BJ (cell line): ENCODE measurements at places on chromosomes 13 and 19.

DNA sequence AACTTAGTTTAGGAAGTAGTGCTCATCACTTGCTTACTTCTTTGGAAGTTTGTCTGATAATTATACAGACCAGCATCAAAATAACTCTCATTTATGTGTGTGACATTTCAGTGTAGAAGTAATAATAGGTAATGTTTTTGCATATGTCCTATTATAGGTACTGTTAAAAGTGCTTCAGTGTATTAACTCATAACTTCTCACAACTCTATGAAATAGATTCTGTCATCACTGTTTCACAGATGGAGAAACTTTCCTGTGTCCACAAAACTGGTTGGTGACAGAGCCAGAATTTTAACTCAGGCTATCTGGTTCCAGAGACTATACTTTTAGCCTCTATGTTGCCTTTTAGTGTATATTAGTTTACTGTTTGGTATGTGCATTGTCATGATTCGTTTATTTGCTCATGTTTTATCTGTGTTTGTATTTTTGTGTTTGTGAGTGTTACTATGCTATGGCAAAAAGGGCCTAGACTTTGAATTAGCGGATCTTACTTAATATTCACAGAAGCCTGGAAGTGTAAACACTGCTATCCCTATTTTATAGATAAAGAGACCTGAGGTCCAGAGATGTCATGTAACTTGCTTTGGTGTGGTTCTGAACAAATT lies 12.7 kb downstream of the LPAR6 start:
- DNase-seq = no peak

DNA sequence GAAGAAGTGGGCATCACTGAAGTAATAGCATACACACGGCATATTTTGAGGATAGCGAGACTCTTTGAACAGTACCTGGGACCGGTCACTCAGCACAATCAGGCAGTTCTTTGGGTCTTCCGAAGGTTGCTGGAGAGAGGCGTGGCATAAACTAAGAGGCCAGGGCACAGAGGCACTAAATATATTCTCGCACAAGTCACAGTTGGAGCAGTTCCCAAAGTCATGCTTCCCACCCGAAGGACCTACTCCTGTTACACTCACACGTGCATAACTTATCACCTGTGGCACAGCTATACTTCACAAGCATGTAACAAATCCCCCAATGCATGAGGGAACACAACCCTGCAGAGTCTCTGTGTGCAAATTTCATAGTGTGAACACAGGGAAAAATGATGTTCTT lies 10.2 kb downstream of the WDR87 start:
- no peak for DNase-seq

DNA sequence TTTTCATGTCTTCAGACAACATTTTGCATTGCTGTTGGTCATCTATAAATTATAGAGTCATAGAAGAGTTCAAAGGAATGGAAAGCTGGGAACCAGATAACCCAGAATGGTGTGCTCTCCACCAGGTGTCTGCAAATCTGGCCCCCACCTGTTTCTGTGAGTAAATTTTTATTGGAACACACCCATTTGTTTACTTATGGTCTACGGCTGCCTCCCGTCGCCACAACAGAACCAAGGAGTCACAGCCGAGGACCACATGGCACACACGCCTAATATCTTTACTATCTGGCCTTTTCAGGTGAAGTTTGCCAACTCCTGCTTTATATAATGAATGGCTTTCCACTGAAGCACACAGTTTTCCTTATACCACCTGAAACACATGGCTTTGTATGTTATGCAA lies 58.2 kb downstream of the EFNB2 start:
- DNase-seq = no peak

DNA sequence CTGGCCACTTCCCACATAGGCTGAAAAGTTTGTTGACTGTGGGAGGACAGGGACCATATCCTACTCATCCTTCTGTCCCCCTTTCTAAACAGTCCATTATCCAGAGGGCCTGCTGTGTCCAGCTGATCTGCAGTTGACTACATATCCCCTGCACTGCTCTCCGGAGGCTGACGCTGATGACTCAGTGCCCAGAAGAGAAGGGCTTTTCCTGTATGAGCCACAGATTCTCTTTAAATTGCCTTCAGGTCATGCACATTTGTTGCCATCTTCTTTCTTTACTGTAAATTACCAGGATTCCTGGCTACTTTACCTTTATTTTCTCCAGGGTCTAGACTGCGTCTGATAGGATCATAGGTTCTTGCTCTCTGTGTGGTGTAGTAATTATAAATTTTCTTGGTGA lies 125.2 kb downstream of the LACC1 start:
- DNase-seq = no peak

GRCh38 chr19:1917146-1917545 lies 11.9 kb downstream of the ADAT3 start:
- DNase-seq = no peak

DNA sequence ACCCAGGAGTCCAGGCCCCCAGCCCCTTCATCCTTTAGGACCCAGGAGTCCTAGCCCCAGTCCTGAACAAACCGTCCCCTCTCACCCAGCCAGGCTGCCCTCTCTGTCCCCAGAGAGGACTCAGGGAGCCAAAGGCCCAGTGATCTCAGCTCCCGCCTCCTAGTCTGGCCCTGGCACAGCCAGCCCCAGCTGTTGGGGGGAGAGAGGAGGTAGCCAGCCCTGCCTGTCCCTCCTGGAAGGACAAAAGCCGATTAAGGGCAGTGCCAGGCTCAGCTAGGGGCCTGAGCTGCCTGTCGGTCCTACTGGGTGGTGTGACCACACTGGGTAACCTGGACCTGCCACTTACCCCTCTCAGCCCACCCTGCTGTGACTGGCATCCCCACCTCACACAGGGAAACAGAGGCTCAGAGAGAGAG lies 14.5 kb downstream of the LIPE start:
- no peak for DNase-seq

DNA sequence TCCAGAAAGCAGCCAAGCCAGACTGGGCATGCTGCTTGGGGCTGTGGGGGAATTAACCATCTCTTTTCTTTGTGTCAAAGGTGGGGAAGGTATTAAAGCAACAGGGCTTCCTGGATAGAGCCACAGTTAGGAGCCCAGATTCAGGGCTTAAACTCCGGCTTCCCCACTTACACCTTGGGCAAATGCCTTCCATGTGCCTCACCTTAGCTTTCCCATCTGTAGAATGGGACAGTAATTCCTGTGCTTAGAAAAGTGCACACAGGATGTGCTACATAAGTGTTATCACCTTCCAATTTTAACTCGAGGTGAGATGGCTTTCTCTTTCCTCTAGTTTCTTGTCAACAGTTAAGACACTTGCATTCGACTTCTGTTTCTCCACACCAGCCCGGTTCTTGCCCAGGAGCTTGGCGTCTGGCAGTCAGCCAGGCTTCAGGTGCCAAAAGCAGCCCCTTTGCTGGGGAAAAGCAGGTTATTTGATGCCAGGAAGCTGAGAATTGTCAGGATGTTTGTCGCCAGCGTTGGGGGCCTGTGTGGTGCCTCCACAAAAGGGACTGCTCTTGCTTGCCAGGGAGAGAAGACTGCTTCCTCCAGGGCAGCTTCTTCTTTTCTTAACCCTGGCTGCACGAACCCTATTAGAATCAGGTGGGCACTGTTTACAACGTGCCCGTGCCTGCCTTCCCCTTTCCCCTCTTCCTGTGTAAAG lies 79.2 kb downstream of the SIPA1L3 start:
- no peak for DNase-seq

- no peak for DNase-seq
Observed at GRCh38 chr13:26473571-26474230, 83.8 kb upstream of the WASF3 start.

GRCh38 chr13:21929400-21929799 lies 258.5 kb downstream of the FGF9 start:
- DNase-seq = no peak

DNA sequence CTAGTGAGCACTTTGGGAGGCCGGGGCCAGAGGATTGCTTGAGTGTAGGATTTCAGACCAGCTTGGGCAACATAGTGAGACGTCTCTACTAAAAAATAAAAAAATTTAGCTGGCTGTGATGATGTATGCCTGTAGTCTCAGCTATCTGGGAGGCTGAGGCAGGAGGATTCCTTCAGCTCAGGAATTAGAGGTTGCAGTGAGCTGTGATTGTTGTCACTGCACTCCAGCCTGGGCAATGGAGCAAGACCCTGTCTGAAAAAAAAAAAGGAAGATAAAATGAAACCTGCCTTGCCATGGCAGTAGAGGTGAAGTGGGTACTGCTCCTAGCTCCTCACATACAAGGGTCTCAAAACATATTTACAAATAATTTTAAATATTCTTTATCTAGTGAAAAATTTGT lies 7.4 kb downstream of the UCHL3 start:
- no peak for DNase-seq

DNA sequence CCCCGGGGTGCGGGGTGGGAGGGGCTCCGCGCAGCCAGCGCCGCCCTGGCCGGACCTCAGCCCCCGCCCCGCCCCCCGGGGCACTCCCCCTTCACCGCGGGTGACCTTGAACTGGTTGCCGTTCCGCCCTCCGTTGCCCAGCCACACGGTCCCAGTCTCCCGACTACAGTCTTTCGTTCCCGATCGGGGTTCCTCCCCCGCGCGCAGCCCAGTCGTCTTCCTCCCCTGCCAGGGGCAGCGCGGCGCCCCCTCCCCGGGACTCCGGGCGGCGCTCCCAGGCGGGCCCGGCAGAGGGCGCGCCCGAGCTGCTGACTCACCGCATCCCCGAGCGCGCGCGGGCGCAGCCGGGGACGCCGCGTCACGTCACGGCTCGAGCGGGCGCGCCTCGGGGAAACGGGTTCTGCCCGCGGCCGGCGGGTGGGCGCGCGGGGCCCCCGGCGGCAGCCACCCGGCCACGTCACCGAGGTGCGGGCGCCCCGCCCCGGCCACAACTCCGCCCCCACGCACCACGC lies 459 bp downstream of the MIDN start:
- DNase-seq = no peak

DNA sequence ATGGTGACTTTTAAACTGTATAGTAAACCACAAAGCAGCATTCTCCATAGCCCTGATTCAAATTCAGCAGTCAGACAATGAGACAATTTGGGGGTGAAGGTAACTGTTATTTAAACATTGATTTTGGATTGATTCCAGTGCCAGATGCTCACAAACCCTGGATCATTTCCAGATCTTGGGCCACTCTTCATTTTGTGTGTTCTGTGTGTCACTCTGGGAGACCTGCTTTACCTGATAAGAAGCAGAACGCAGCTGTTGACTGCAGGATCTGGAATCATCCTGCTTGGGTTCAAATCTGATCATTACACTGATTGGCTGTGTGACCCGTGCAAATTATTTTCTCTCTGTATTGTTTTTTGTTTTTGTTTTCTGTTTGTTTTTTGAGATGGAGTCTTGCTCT lies 4.0 kb upstream of the PCDH8 start:
- no peak for DNase-seq

- no peak for DNase-seq
Observed at GRCh38 chr19:7294558-7295212, 471 bp upstream of the INSR start.

- DNase-seq = no peak
Observed at GRCh38 chr19:18869781-18870530, 26.0 kb downstream of the CERS1 start.

DNA sequence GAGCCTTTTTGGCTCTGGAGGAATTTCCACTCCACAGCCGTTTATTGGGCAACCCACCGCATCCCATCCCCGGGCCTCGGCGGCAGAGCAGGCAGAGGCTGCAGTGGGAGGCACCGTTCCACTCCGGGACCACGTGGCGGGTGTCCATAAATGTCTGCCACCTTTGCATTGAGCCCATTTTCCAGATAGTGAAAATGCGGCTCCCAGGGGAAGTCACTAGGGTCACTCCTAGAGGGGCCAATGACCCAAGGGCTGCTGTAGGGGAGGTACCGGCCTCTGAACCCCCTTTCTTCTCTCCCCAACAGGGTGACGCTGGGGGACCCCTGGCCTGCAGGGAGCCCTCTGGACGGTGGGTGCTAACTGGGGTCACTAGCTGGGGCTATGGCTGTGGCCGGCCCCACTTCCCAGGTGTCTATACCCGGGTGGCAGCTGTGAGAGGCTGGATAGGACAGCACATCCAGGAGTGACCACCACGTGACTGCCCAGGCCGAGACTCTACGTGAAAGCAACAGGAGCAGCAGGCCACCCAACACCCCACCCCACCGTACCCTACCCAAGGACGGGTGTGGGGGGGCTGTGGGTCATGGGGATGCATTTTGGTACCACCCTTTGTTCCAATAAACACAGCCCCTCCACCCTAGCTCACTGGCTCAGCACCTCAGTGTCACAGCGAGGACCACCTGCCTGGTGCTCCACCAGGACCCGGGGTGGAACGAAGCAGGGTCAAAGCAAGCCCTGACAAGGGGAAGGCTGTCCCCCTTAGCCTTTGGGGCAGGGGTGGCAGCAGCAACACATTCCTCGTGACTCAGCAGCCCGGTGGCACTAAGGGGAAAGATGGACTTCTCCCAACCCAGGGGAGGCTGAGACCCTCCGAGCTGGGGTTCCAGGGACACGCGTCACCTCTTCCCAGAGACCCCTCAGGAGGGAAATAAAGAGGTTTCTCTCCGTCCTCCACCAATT lies 1.5 kb downstream of the TIMM13 start:
- no peak for DNase-seq

DNA sequence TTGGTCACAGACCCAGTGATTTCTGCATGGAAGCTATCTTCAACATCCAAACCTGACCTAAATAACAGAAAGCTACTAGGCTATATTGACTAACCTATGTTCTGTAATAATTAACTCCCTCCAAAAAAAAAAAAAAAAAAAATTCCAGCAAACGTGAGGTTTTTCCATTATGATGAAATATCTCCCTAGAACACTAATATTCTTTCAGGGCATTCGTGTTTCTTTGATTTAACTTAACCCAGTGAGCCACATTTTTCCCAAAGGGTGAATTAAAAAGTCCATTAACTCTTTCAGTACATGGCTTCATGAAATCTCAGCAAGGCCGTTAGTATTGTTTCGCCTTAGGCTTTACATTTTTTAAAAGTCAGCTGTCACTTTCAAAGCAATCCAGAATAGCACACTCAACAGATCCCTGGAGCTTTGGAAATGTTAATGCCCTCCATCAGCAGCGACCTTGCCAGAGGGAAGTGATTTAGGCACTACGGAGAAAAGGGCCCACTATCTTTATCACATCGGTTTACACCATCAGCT lies 175.8 kb downstream of the DCT start:
- no peak for DNase-seq

- no peak for DNase-seq
Observed at GRCh38 chr13:32989942-32990341, 26.3 kb upstream of the KL start.

- DNase-seq = peak; percentile 48
Observed at GRCh38 chr13:59494560-59494970, 669.2 kb downstream of the DIAPH3 start.

DNA sequence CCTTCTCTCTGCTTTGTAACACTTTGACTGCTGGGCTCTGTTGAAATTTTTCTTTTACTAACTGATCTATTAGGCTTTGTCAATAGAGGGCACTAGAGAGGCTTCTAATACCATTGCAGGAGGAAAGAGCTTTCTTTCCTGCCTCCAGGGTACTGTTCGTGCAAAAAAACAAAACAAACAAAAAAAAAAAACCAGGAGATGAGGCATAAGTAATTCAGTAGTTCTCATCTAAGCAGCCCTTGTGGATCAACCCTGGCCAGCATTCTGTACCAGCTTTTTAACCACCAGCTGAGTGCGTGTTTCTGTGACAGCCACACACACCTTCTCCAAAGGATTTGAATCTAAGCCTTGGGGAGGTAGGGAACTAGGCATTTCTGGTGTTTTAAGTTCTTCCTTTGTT lies 1707.6 kb upstream of the SLC10A2 start:
- DNase-seq = peak; percentile 7
